ENCODE measurements at places on chromosomes 4 and X.

- no peak for DNase-seq
Observed at GRCh38 chr4:123380728-123381716, 15.6 kb upstream of the SPRY1 start.

- no peak for DNase-seq
Observed at GRCh38 chr4:139942241-139942640, 211.7 kb downstream of the MAML3 start.

DNA sequence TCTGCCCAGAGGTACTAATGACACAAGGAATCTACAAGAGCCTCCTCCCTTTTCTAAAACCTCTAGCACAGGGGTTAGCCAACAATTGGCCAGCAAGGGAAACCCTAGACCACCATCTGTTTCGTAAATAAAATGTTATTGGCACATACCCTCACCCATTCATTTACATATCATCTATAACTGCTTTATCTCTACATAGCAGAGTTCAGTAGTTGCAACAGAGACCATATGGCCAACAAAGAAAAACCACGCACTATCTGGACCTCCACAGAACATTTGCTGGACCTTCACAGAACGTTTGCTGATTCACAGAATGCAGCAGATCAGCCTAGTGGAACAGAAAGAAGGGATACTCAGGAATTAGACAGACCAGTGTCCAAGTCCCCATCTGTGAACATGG is 9.4 kb downstream of the SLC2A9 start:
- DNase-seq = no peak

- no peak for DNase-seq
Observed at GRCh38 chrX:20445109-20445508, 178.4 kb upstream of the RPS6KA3 start.

- no peak for DNase-seq
Observed at GRCh38 chr4:73701116-73701515, 39.3 kb upstream of the CXCL8 start.

DNA sequence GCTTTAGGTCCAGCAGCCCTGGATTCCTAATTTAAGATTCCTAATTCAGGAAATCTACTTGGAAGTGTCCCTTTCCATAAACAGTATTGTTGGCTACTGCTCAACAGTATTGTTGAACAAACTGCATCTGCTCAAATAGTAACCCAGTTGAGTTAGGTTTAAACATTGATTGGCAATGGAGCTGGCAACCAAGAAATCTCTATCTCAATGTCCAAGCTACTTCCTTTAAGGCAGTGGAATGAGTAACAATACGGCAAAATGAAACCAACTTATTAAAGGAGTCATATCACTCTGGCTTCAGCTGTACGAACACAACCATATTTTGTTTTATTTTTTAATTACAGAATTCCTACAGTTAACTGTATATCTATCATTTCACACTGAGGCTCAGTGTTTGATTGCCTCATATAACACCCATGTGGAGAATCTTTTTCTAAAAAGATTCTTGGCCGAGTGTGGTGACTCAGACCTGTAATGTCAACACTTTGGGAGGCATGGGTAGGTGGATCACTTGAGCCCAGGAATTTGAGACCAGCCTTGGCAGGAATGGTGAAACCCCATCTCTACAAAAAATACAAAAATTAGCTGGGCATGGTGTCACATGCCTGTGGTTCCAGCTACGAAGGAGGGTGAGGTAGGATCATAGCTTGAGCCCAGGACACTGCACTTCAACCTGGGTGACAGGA is 71.7 kb upstream of the IL13RA1 start:
- no peak for DNase-seq

- no peak for DNase-seq
Observed at GRCh38 chr4:38347251-38347650, 316.7 kb upstream of the KLF3 start.

- no peak for DNase-seq
Observed at GRCh38 chr4:142663828-142664227, 182.3 kb downstream of the INPP4B start.

GRCh38 chrX:45517090-45517973 is 316.7 kb upstream of the DIPK2B start:
- DNase-seq = no peak

GRCh38 chr4:56637791-56638190 is 43.3 kb downstream of the HOPX start:
- DNase-seq = no peak

DNA sequence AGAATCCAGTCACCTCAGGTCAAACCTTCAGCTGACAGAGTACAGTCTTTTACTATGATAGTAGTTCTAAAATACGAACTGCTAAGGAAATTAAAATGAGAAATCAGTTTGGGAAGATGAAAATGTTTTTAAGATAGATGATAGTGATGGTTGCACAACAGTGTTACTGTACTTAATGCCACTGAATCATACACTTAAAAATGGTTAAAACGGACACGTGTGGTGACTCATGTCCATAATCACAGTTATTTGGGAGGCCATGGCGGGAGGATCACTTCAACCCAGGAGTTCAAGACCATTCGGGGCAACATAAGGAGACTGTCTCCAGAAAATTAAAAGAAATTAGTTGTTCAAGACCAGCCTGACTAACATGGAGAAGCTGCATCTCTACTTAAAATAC is 41.4 kb downstream of the ABHD18 start:
- DNase-seq = no peak

- DNase-seq = no peak
Observed at GRCh38 chr4:183249854-183250253, 70.2 kb downstream of the CLDN22 start.

- DNase-seq = no peak
Observed at GRCh38 chr4:8092282-8092681, 66.3 kb downstream of the ABLIM2 start.

DNA sequence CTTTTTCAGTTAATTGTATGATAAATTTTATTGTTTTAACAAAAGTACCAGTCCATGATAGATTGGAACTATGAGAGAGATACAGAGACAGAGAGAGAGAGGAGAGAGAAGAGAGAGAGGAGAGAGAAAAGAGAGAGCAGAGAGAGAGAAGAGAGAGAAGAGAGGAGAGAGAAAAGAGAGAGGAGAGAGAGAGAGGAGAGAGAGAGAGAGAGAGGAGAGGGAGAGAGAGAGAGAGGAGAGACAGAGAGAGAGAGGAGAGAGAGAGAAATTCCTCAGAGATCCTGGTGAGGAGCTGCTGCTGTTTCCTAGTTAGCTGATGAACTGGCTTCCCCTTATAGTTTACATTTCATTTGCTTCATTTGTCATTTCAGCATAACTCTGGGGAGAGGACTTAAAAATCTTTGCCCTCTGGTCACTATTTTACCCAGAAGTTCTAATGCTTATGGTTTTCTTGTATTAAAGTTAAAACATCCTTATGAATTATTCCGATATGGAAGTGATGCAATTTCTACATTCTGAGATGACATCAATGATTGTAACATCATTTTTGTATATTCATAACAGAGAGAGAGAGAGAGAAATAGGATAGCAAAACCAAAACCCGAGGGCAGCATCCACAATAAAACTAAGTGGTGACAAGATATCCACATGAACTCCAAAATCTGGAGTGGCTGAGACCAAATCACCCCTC is 10.8 kb downstream of the CTAG1A start:
- no peak for DNase-seq

DNA sequence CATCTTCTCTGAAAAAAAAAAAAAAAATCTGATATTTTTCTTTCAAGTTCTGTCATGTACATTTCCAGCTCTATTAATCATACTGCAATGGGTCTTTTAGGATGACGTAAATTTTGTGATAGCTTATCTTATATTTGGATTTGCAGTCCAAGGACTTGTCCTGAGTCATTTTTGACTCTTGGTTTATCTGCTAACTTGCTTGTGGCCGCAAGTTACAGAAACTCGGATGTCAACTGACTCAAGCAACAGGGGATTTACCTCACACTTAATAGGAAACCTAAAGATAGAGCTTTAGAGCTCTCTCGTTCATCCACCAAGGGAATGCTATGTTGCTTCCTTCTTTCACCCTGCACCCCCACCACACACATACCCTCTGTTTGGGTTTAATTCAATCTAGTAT is 1433.8 kb upstream of the TENM3 start:
- no peak for DNase-seq

GRCh38 chr4:189221691-189222090 is 719.0 kb upstream of the FRG1 start:
- no peak for DNase-seq

- DNase-seq = no peak
Observed at GRCh38 chr4:121860121-121860520, 10.2 kb downstream of the BBS7 start.

DNA sequence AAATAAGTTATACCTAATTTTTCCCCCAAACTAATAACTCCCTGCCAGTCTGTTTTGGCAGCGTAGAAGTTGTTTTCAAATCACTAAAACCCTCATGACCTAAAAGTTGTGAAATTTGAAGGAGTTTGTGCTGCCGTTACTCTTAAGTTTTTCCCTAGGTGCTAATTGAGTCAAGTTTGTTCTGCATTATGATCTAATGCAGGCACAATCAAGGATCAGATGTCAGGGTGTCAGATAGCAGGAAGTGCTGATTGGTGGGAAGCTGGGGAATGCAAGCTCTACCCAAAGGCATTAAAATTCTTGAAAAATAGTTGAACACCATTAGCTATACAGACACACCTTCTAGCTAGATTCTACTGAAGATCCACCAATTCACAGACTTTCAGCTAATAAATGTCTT is 51.9 kb downstream of the ARX start:
- DNase-seq = no peak

Data from activated CD8-positive, alpha-beta T cell treated with anti-CD3 and anti-CD28 coated beads, Interleukin-2, amount 10 ng/mL, durations not matched to agents 7 days and 5 days (primary cell).